ENCODE measurements at places on chromosomes 6 and 20. TPM values are rescaled to one million over a fixed set of nuclear protein-coding genes. Genes with fewer than 3 reads are reported as not detected.

The NEDD9 gene
- 69.5 TPM for total RNA-seq

GRCh38 chr6:111291336-111292259, 191.4 kb downstream of the REV3L start:
- no peak for DNase-seq

DNA sequence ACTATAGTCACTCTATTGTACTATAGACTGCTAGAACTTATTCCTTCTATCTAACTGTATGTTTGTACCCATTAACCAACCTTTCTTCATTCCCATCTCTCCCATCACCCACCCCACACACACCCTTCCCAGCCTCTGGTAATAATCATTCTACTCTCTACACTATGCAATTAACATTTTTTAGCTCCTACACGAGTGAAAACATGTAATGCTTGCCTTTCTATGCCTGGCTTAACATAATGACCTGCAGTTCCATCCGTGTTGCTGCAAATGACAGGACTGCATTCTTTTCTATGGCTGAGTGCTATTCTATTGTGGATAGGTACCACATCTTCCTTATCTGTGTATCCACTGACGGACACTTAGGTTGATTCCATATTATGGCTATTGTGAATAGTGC, 95.5 kb downstream of the ALDH8A1 start:
- DNase-seq, result no peak

- no peak for DNase-seq
Measured at GRCh38 chr20:19935842-19936241, 81.3 kb upstream of the NAA20 start.

The FAM83C gene
- total RNA-seq, result not detected

- DNase-seq, result no peak
Measured at GRCh38 chr20:9839626-9840025, 750 bp upstream of the PAK5 start.

The UCKL1 gene
- 41.1 TPM for total RNA-seq

Data from activated CD8-positive, alpha-beta T cell treated with anti-CD3 and anti-CD28 coated beads, Interleukin-2, amount 10 ng/mL, durations not matched to agents 7 days and 5 days (primary cell).